ENCODE measurements at places on chromosomes 4 and X.

DNA sequence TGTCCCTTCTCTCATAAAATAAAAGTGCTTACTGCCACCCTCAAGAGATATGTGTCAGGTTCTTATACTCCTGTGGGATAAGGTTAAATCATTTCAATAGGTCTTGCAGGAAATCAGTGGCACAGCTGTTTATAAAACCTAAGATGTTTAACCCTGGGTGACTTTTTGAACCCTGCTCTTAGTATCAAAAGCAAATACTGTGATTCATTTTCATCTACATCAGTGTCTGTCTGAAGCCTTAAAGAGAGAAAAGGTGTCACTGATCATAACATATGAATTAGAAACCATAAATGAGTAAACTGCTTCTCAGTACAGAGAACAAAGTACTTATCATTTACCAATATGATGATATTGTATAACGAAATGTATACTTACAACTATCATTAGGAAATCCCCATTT lies 59.0 kb downstream of the CCSER1 start:
- DNase-seq = no peak

GRCh38 chr4:140937866-140938265 lies 181.7 kb upstream of the TBC1D9 start:
- DNase-seq = no peak

GRCh38 chrX:69600182-69600581 lies 15.7 kb upstream of the EDA start:
- DNase-seq = no peak

GRCh38 chr4:41542526-41543275 lies 4.7 kb downstream of the LIMCH1 start:
- no peak for DNase-seq

DNA sequence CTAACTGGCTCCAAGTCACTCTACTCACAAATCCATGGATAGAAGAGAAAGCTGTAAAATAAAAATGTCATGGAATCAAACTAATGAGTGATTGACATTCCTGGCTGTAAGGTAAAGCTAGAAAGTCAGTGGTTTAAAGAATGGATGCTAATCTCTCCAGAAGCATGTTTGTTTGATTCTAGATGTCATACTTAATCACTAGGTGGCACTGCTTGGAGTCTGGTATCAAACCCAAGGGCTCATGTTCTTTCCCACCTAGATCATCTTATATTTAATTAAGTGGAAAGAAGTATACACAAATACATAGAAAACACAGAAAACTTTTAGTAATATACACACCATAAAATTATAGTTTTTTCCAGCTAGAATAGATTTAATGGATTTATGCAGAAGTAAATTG lies 2666.6 kb downstream of the PCDH7 start:
- DNase-seq = no peak

All from NCI-H2081 (cell line).